ENCODE measurements at places on chromosomes 4 and X.

GRCh38 chr4:24995346-24995919, 35.3 kb downstream of the LGI2 start:
- no peak for DNase-seq

DNA sequence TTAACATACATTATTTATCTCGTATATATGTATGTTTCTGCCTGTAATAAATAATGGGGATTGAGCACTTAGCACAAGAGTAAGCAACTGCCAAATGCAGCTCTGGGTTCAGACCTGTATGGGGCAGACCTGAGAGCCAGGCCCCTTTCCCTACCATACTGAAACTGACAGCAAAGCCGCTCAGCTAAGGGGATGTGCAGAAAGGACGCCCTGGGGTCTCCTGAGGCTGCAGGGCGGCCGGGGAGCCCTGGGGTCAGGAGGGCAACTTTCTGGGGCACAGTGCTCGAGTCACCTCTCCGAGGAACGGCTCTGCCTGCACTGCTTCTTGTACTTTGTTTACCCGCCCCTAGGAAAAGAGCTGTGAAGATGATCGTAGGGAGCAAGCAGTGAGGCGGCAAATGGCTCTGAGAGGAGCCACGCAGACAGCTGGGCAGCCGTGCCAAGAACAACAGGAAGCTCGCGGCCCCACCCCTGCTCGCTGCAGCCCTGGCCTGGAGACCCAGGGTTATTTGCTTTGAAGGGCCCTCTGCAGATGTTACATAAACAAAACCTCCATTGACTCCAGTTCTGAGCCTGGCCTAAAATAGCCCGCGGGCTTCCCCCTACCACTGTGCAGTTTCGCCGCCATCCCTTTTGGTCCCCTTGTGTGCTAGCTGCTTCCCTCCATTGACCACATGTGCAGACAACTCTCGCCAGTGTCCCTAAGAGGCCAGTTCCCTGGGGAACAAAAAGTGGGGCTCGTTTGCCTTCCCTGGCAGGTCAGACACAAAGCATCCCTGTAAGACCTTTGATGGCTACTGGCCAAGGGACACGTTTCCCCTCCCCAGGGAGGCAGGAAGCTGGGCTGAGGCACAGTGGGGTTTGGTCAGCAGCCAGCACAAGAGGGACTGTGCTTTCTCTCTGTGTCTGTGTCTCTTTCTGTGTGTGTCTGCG, 111.3 kb upstream of the LNX1 start:
- no peak for DNase-seq

DNA sequence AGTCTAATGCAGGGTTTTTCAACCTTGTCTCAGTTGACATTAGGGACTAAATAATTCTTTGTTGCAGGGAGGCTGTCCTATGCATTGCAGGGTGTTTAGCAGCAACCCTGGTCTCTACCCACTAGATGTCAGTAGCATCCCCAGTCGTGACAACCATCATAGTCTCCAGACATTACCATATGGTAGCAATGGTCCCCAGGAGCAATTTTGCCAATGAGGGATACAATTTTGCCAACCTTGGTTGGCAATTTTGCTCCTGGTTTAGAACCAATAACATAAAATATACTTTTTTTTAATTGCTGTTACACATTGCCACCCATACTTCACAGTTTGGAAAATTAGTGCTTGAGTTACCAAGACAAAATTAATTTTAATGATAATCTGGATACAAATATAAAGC, 6.0 kb downstream of the EREG start:
- DNase-seq, result peak; percentile 15

DNA sequence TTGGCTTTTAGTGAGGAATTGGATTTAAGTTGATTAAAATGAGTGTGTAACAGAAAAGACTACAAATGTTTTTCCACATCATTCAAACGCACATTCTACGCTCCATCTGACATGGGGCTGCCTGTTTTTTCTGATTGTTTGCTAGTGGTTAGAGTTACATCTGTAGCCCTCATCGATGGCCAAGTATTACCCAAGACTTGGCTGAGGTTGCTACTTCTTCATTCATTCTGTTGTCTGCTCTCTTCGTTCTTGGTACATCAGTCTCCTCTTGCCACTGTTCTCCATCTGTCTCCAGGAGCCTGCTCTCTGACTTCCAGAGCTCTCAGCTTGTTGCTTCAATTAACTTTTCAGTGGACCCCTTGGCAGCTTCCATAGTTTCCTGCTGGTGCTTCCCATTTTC, 1844.6 kb upstream of the TENM3 start:
- DNase-seq, result no peak

DNA sequence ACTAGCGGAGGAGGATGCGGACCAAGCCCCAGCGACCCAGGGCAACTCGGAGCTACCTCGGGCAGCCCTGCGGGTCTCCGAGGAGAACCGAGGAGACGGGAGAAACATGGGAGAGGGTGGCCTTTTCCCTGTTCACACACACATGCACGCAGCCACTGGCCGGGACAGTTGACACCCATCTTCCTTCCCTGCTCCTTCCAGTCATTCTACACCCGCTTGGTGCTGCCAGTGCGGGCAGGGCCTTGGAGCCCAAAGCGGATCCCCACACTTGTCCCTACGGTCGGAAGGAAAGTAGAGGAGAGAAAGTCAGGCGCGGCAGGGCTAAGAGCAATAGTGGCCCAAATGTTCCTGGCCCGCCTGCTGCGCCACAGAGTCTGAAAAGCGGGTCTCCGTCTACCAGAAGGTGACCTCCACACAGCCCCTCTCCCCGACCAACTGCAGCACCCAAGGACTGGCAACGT, 1.1 kb upstream of the PPP3CA start:
- DNase-seq, result no peak

GRCh38 chr4:10168151-10168550, 51.6 kb upstream of the WDR1 start:
- no peak for DNase-seq

DNA sequence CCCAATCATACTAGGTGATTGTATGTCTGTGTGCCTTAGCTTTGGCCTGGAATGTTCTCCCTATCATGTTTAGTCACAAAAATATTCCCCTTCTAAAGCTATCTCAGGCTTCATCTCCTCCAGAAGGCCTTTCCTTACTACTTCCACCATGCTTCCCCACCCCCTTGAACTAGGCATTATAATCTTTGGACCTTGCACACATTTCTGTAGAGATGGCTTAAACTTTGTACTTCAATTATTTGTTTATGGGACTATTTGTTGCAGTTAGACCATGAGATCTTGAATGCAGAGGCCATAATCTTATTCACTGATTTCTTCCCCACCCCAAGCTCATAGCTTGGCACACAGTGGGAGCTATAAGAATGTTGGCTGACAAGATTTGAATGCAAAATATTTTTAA, 262.0 kb upstream of the EDA2R start:
- DNase-seq, result no peak

DNA sequence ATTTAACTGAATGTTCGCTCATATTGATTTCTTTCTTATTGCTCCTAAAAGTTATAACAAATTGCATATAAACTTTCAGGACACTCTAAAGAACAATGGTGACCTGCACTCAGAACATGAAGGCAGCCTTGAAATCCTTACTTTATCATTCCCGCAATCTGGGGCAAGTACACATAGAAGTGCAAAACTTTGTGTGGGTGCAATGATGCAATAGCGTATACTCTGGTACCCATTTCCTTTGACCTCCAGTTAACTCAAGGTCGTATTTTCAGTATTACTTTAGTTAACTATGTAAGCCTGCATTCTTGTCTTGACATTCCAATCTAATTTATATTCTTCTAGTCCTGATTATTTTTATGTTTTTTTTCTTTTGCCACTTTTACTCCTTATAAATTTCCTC, 64.7 kb downstream of the C4orf46 start:
- DNase-seq, result no peak

GRCh38 chr4:134154097-134154496, 47.5 kb downstream of the PABPC4L start:
- DNase-seq, result no peak

DNA sequence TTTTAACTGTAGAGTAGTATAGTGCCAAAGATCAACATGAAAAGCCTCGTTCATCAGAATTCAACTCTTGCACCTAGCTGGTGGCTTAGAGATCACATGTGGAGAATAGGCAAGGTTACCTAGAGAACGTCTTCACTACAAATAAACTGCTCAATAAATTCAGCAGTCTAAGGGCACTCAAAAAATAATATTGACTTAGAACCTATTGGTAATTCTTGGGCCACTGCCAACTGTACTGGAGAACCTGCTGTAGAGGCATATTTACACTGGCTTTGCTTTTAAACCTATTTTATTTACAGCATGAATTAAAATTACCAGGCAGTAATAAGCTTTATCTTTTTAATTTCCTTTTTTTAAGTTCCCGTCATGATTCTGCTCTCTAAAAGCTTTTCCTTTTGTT, 343.7 kb downstream of the PDHA2 start:
- DNase-seq, result no peak

DNA sequence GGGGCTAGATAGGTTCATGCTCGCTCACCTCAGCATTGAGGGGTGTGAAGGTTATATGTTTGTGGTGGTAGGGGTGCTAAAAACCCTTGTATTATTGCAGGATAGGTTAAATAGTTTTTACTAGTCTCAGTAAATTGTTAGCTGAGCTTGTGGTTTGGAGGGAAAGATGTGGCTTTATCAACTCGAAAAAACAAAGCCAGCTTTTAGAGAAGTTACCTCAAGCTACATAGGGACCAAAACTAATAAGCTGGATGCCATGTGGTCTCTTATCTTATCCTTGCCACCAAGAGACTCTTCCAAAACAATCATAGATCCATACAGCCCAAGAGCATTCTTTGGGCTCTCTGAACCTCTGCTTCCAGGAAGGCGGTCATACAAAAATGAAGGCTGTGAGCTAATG, 29.2 kb downstream of the MSN start:
- no peak for DNase-seq

DNA sequence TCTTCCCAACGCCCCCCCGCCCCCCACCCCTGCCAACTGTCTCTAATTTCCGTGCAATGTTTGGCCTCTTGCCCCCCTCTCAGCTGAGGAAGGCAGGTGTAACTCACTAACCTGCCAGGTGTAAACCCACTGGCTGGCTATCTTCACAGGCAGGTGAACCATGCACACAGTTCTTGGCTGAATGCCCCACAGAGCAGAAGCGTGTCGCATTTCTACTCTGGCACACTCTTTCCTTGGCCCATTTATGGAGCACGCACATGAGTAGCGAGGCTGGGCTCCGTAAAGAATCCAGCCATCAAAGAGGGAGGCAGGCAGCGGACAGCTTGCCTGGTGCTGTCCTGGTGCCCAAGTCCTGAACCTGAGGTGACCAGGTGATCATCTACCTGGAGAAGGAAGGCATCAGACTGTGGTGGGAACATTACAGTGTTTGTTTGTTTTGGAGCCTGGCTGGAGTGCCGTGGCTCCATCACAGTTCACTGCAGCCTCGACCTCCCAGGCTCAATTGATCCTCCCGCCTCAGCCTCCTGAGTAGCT, 39.2 kb upstream of the CRMP1 start:
- no peak for DNase-seq

DNA sequence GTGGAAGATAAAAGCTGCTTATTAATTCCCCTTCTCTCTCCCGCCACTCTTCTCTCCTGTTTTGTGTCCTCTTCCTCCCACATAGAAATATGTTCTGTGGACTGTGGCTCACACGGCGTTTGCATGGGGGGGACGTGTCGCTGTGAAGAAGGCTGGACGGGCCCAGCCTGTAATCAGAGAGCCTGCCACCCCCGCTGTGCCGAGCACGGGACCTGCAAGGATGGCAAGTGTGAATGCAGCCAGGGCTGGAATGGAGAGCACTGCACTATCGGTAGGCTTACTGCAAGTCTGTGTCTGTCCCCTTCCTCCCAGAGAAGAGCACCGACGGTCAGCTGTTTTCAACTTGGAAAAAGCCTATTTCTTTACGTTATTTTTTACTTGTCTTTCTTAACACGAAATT, 229.1 kb downstream of the DCTD start:
- DNase-seq, result no peak

DNA sequence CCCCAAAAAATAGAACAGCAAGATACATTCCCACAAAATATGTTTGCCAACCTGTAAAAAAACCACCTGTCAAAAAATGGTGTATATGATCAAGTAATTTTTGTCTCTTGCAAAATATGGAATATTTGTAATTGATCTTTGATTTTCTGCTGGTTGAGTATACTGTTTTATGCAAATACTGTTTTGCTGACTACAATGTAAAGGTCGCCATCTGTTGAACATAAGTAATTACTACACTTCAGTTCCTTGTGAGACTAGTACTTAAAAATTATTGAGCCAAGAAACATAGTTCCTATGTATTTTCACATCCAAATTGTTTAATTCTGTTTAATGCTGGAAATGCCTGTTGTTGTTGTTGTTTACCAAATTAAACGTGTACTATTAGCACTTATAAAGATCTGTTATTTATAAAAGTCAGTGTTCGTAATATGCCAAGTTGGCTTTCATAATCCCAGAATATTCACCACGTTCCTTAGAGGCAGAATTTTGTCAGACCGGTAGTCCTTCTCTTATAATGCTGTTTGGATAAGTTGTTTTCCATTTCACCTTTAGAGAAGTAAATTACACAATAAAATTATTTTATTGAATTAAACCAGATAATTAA, 144.2 kb downstream of the PDLIM5 start:
- peak; percentile 34 for DNase-seq

GRCh38 chrX:41827886-41828285, 95.5 kb downstream of the CASK start:
- peak; percentile 53 for DNase-seq

- no peak for DNase-seq
These were observed 48.8 kb downstream of the SHOX start for GRCh38 chrX:679291-679979.

GRCh38 chrX:118702741-118703140, 24.7 kb upstream of the IL13RA1 start:
- no peak for DNase-seq

DNA sequence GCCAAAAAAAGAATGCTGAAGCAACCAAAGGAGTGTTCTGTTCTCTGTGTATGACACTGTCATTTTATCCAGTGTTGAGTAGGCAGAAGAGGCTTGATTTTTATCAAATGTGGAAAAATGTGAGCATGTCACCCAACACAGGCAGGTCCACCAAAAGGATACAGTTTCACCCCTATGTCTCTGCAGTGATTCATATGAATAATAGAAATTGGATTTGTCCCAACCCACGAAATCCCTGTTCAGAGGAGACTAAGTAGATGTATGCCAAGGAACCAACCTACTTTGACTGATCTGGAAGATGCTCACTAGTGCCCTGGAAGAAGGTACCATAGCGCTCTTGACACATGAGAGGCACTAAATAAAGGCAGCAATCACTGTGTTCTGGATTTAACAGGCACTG, 72.5 kb downstream of the FGF13 start:
- no peak for DNase-seq

- DNase-seq, result no peak
These were observed 152.2 kb downstream of the SPATA18 start for GRCh38 chr4:52203351-52203750.

DNA sequence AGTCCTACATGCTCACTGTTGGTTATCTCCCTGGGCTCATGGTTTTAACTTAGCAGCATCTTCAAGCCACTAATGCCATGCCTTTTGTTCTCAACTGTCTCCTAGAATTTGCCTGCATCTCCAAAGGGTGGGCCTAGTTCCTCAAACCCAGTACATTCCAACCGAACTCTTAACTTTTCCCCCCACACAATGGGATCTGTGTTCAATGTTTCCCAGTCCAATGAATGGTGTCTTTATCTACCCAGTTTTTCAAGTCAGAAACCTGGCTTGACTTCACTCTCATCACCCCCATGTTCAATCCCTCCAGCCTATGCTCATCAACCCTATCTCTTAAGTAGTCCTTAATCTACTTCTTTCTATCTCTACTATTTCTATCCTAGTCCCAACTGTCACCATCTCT, 12.9 kb downstream of the CD40LG start:
- no peak for DNase-seq

GRCh38 chr4:98539299-98539698, 119.1 kb downstream of the TSPAN5 start:
- DNase-seq, result no peak

GRCh38 chrX:149950681-149951080, 12.4 kb upstream of the EOLA2 start:
- peak; percentile 32 for DNase-seq
